ENCODE measurements at places on chromosomes 16 and 17. TPM values are rescaled to one million over a fixed set of nuclear protein-coding genes. Genes with fewer than 3 reads are reported as not detected.

GRCh38 chr16:57377080-57377841 lies 5.0 kb downstream of the CX3CL1 start:
- no peak for DNase-seq
- no peak overlapping the region for H3K27ac ChIP-seq
- no peaks in the 10 kb centered on the region for H3K36me3 ChIP-seq
- no peaks in the 10 kb centered on the region for H3K4me1 ChIP-seq
- no peaks in the 10 kb centered on the region for H3K27me3 ChIP-seq
- no peak overlapping the region for H3K4me3 ChIP-seq

DNA sequence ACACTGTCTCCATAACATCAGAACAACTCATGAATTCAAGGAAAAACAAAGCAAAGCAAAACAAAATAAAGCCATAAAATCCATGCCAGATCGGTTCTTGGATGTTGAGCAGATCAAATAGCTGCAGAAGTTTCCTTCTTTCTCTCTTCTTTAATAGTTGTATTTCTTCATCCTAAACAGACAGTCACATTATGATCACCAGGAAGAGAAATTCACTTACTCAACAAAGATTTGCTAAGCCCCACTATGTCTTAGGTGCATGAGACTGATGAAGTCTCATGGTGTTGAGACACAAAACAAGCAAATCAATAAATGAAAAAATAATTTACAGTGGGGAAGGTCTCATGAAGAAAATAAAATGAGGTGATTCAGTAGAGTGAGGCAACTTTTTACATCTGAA lies 72.8 kb downstream of the WIPI1 start:
- H3K27me3 ChIP-seq: no peaks in the 10 kb centered on the region
- DNase-seq: no peak
- peaks cover 26% of the 10 kb centered on the region for H3K4me1 ChIP-seq
- no peak overlapping the region for H3K27ac ChIP-seq
- H3K4me3 ChIP-seq: no peak overlapping the region
- no peaks in the 10 kb centered on the region for H3K36me3 ChIP-seq

DNA sequence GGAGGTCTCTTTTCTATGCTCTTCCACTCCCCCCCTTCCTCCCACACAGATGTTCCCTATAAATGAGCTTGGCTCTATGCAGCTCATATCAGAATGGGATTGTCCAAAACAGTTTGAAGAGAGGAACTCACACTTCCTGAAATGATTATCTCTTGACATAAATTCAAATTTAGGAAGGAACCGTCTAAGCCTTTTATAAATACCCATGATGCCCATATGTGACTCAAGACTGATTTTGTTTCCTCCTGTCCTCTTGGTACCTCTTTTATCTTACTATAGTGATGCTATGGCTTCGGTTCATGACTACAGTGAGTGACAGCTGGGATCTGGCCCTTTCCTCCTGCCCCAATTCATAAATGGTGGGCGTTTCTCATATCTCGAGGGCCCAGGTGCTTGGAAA lies 16.6 kb upstream of the TERF2 start:
- H3K4me3 ChIP-seq: no peak overlapping the region
- H3K27ac ChIP-seq: no peak overlapping the region
- no peak for DNase-seq
- H3K4me1 ChIP-seq: no peaks in the 10 kb centered on the region
- no peaks in the 10 kb centered on the region for H3K27me3 ChIP-seq

DNA sequence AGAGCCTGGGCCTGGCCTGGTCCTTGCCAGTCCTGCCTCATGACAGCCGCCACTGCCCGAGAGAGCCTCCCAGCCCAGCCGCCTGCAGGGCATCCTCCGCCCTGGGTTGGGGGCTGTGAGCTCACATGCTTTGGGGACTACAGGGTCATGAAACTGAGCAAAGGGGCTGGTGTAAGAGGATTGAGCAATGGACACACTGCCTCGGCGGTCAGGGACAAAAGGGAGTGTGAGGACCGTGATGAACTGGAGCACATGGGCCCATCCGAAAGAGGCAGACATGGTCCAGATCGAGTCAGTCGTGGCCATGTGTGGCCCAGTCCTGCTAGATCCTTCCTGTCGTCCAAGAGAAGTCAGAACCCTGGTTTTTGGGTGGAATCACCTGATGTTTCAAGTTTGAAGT lies 52.3 kb downstream of the GSG1L start:
- no peaks in the 10 kb centered on the region for H3K4me1 ChIP-seq
- no peaks in the 10 kb centered on the region for H3K27me3 ChIP-seq
- no peaks in the 10 kb centered on the region for H3K36me3 ChIP-seq

Gene P2RX1
- not detected for polyA plus RNA-seq

- no peaks in the 10 kb centered on the region for H3K27me3 ChIP-seq
- H3K4me1 ChIP-seq: peaks cover 37% of the 10 kb centered on the region
- DNase-seq: no peak
- peaks cover 7% of the 10 kb centered on the region for H3K36me3 ChIP-seq
These were observed 1.6 kb downstream of the PGAP6 start for GRCh38 chr16:379961-380761.

Gene KRT33A
- not detected for polyA plus RNA-seq

GRCh38 chr17:80716986-80717719 lies 172.5 kb downstream of the RPTOR start:
- no peak overlapping the region for H3K27ac ChIP-seq
- no peak for DNase-seq
- no peak overlapping the region for H3K4me3 ChIP-seq

Gene SLC47A1
- not detected for polyA plus RNA-seq

GRCh38 chr17:16516594-16517051 lies 24.6 kb upstream of the LRRC75A start:
- no peaks in the 10 kb centered on the region for H3K36me3 ChIP-seq
- no peak overlapping the region for H3K27ac ChIP-seq
- peaks cover 3% of the 10 kb centered on the region for H3K4me1 ChIP-seq
- H3K4me3 ChIP-seq: no peak overlapping the region
- H3K27me3 ChIP-seq: no peaks in the 10 kb centered on the region

Gene NHLRC4
- polyA plus RNA-seq: 2.7 TPM

GRCh38 chr17:54754560-54754959 lies 146.1 kb upstream of the TOM1L1 start:
- no peaks in the 10 kb centered on the region for H3K27me3 ChIP-seq
- no peak overlapping the region for H3K4me3 ChIP-seq
- no peak for DNase-seq
- H3K4me1 ChIP-seq: no peaks in the 10 kb centered on the region

Gene KRT40
- not detected for polyA plus RNA-seq

All from CD4-positive, alpha-beta memory T cell (primary cell).